HuH-7 (cell line): ENCODE measurements at places on chromosomes 5 and 9.
A peak's percentile ranks its signal among the peaks of the same experiment; 100 is the strongest.

DNA sequence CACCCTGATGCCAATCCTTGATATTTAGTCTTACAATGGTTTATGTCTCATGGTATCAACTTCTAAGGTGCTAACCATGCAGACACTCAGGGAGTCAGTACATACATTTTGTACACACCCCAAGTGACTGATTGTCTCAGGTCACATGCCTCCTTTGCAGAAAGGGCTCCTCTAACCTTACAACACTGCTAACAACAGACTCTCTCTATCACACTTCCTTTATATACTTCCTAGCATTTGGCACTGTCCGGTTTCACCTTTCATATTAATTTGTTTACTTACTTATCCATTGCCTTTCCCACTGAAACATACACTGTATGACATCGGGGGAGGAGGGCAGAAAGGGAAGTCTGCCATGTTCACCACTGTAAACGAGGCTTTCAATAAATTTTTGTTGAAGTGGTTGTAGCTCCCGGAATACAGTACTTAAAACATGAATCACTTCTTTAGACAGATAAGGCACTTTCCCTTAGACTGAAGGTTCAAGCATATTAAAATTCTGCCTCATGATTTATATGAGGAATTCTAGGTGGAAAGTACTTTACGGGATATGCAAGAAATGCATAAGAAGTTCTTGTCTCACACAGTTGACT, 20.6 kb downstream of the EMB start:
- DNase-seq = no peak

DNA sequence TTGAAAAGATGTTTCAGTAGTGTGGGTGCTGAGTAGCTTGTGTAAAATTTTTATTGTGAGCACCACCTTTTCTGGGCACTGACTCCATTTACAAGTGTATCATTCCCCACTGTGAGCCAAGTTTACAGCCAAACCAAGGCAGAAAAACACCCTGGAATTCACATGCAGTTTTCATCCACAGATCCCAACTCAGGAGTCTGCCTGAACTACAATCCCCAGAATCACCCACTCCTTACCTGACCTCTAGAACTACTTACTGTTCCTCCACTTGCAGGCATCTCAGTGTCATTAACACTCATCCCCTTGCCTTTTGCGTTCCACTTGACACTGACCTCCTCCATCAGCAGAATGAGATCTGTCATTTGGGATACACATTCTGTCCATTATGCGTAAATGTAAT, 2042.6 kb upstream of the CDH6 start:
- no peak for DNase-seq

DNA sequence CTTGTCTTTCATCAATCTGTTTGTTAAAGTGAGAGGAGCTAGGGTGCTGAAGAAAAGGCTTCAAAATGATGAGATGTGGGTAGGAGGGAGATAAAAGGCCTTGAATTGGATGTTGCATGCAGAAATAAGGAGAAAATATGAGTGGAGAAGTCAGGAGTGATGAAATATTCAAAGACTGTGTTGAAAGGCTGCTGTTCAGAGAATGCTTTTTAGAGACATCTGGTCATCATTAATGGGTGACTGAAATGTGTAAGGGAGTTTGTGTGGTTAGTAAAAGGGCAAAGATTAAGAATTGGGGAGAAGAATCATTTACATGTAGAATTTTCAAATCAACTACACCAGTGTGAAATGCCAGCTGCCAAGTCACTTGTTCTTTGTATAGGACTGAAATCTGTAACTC, 383.9 kb downstream of the MAT2B start:
- no peak for DNase-seq

GRCh38 chr9:107504585-107505455, 15.3 kb upstream of the KLF4 start:
- peak; percentile 78 for DNase-seq

DNA sequence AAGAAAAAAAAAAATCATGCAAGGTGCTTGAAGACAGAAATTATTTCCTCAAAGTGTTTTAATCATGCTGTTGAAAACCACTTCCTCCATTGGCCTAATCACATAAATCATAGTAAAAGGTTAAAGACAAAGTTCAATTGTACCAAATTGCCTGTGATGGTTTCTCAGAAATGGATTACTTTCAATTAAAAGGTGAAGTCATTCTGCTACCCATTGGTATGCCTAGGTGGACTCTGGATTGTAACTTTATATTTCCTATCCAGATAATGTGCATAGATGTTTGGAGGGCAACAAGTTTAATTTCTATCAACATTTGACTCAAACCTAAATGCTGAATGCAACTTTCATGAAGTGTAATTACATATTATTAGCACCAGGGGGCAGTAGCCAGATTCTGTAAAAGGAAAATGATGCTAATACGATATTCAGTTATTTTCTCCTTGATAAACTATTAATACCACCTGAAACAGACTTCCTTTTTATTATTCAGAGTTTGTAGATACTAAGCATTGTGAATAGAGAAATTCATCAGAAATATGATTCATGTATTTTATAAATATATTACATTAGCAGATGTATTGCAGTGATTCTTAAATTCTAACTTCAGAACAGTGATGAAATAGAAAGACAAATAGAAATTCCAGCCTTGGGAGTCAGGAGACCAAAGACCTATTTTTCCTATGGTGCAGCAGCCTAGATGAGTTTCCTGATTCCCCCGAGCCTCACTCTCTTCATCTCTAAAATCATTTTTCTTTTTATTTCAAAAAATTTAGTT, 148.2 kb downstream of the CAAP1 start:
- DNase-seq = no peak

DNA sequence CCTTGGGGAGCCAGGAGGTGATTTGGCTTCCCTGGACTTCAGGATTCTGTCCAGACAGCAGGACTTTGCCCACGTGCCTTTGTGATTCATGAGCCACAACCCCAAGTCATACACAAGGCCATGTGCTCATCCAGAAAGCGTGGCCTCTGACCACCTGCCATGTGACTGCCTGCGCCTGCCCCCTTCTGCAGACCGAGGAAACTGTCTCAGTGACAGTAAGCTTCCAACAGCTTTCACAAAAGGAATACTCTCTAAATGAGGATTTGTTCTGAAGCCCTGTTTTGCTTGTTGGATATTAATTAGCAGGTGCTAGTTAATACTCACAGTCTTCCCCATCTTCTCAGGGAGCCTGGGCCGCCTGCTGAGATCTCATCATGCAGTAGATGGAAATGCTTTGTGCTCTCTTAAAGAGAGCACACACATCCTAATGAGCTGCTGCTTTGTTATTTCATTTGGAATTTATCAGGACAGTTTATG, 36.9 kb upstream of the ANGPTL2 start:
- DNase-seq = no peak

DNA sequence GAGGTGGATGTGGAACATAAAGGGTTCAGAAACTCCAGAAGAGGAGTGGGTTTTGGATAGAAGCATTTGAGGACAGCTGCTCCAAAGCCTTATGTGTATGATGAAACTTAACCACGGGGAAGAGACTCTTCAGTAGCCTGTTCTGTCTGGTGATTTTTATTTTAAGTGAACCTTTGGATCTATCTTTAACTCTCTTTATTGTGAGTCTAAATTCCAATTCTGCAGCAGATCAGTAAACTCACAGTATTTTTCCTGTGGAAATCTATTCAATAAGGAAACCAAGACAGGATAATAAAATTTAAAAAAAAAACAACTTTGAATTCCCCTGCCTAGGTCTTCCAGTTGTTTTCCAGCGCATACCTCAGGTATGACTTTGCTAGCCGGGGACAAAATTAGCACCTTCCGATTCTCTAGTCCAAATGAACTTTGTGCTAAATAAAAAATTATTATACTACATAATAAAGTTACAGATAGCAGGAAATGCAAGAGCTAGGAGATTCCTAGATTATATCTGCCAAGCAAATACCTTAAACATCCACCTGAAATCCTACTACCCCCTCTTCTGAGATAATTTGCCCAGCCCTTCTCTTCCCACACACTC, 101.9 kb downstream of the NLN start:
- no peak for DNase-seq

- no peak for DNase-seq
Observed at GRCh38 chr5:107361945-107362344, 308.8 kb downstream of the EFNA5 start.

GRCh38 chr5:68445257-68446069, 229.9 kb downstream of the PIK3R1 start:
- no peak for DNase-seq
